Natural killer cell (primary cell): ENCODE measurements at places on chromosomes 2 and 18. TPM values are rescaled to one million over a fixed set of nuclear protein-coding genes. Genes with fewer than 3 reads are reported as not detected.

GRCh38 chr2:96106991-96107707, 9.2 kb downstream of the ADRA2B start:
- DNase-seq: no peak
- H3K4me1 ChIP-seq: no peaks in the 10 kb centered on the region
- no peaks in the 10 kb centered on the region for H3K27me3 ChIP-seq
- no peaks in the 10 kb centered on the region for H3K36me3 ChIP-seq

- no peak overlapping the region for H3K4me3 ChIP-seq
- DNase-seq: no peak
- H3K27ac ChIP-seq: no peak overlapping the region
- peaks cover 35% of the 10 kb centered on the region for H3K4me1 ChIP-seq
- H3K36me3 ChIP-seq: no peaks in the 10 kb centered on the region
- H3K27me3 ChIP-seq: no peaks in the 10 kb centered on the region
Observed at GRCh38 chr2:62334009-62334408, 138.1 kb downstream of the B3GNT2 start.

DNA sequence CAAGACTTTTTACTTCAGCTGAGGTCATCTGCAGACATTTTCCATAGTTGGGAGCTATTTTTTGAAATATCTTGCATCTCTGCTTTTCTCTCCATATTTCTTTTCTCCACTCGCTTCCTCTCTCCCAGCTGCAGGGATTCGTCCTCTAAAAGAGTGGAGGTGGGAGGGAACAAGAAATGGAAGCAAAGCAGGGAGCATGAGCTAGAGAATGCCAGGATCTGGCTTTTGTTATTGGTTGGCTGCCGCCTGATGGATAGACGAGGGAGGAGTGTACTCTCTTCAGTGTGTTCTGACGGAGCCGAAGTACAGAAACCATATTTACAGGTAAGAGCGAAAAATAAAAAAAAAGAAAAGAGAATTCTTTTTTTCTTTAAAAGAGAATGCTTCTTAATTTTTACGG, at the start of gene CSRNP3:
Gene CSRNP3, plus strand, starts transcription at position 282 of the 400 bp plus-strand sequence. CDS start 125,368 bp downstream, outside the sequence.
- H3K27me3 ChIP-seq: no peaks in the 10 kb centered on the region
- no peaks in the 10 kb centered on the region for H3K4me1 ChIP-seq
- no peak for DNase-seq
- H3K4me3 ChIP-seq: no peak within 1 kb of the TSS
- H3K36me3 ChIP-seq: no peaks in the 10 kb centered on the region

- no peaks in the 10 kb centered on the region for H3K4me1 ChIP-seq
- no peak overlapping the region for H3K27ac ChIP-seq
- no peak for DNase-seq
- no peaks in the 10 kb centered on the region for H3K27me3 ChIP-seq
- no peak overlapping the region for H3K4me3 ChIP-seq
Observed at GRCh38 chr2:159941729-159942128, 120.7 kb downstream of the PLA2R1 start.

GRCh38 chr2:171320208-171320621, 113.6 kb downstream of the METTL8 start:
- H3K27me3 ChIP-seq: no peaks in the 10 kb centered on the region
- no peak overlapping the region for H3K4me3 ChIP-seq
- H3K36me3 ChIP-seq: no peaks in the 10 kb centered on the region
- no peak for DNase-seq
- no peaks in the 10 kb centered on the region for H3K4me1 ChIP-seq

CYTIP gene
- total RNA-seq: 357 TPM

GPAT2 gene
- total RNA-seq: 2.3 TPM

DNA sequence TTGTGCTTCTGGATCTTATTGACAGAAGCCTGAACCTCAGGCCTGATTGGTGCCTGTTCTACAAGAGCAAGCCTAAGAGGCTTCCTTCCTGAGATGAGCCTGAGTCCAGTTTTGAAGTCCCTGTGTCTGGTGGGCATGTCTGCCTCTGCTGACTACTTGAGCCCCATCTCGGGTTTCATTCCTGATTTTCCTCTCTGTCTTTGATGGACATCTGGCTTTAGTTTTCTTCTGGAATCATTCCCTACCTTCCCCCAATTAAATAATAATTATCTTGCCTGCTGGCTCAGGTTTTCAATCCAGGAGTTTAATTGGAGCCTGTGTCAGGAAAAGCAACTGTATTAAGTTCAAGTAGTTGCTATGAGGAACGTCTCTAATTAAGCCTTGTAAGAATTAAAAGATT, 135.5 kb upstream of the MC4R start:
- no peak overlapping the region for H3K27ac ChIP-seq
- no peaks in the 10 kb centered on the region for H3K36me3 ChIP-seq
- H3K4me1 ChIP-seq: no peaks in the 10 kb centered on the region
- no peak for DNase-seq
- no peak overlapping the region for H3K4me3 ChIP-seq
- H3K27me3 ChIP-seq: no peaks in the 10 kb centered on the region

DNA sequence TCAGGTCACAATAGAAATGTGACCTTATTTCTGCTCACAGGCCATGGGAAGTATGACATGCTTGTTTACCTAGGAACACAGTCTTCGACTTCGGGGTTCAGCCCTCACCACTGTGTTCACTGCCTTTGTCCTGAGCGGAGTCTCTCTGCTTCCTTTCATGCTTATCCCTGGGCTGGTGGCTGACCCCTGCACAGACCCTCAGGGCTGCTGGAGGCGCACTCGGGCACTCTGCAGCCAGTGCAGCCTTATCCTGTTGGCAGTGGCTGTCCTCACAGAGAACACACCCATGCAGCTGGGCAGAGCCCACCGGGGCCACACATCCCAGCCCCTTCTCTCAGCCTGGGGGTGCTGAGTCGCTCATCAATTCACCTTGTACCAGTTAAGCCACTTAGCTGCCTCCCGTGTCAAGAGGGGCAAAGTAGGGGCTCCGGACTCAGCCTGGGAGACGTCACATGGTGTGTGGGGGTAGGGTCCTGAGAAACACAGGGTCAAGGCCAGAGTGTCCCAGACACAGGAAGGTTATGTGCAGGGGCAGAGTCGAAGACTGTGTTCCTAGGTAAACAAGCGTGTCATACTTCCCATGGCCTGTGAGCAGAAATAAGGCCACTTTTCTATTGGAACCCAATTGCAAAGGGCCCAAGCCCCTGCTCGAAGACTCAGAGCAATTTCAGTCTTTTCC, 107.5 kb downstream of the FAM210A start:
- H3K4me3 ChIP-seq: no peak overlapping the region
- no peak overlapping the region for H3K27ac ChIP-seq
- H3K36me3 ChIP-seq: peaks cover 8% of the 10 kb centered on the region
- DNase-seq: no peak
- H3K4me1 ChIP-seq: peaks cover 25% of the 10 kb centered on the region
- peaks cover 7% of the 10 kb centered on the region for H3K27me3 ChIP-seq

DNA sequence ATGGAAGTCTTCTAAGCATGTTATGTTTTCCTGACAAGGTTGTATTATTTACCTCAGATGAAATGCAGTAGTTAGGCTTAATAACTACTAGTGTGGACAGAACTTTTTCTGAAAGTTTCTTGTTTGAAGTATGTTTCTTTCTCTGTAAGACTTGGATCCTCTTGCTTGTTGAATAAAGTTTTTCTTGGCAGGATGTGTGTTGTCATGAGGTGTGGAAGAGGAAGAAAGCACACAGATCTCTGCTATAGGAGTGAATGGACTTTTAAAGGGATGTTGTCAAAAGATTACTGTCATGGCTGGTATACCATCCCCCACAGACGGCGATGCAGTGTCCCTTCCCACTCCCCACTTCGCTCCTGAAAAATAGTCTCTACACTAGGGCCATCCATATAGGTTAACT, 2.6 kb downstream of the CAB39 start:
- DNase-seq: peak; percentile 37
- H3K27ac ChIP-seq: peak overlapping the region; percentile 1
- no peak overlapping the region for H3K4me3 ChIP-seq
- H3K4me1 ChIP-seq: peaks cover 41% of the 10 kb centered on the region
- H3K27me3 ChIP-seq: no peaks in the 10 kb centered on the region

ANKRD62 gene
- not detected for total RNA-seq

GRCh38 chr2:174951745-174952144, 53.4 kb downstream of the CHN1 start:
- DNase-seq: no peak
- no peak overlapping the region for H3K27ac ChIP-seq
- H3K27me3 ChIP-seq: peaks cover 2% of the 10 kb centered on the region
- no peaks in the 10 kb centered on the region for H3K4me1 ChIP-seq
- H3K36me3 ChIP-seq: no peaks in the 10 kb centered on the region

DNA sequence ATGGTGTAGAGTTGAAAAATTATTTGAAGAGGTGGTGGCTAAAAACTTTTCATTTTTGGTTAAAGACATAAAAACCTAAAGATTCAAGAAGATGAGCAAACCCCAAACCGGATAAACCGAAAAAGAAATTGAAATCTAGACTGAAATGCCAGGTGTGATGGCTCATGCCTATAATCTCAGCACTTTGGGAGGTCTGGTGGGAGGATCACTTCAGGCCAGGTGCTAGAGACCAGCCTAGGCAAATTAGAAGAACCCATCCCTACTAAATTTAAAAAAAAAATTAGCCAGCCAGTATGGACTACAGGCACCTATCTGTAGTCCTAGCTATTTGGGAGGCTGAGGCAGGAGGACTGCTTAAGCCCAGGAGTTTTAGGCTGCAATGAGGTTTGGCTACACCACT, 126.9 kb downstream of the BAZ2B start:
- DNase-seq: no peak
- no peaks in the 10 kb centered on the region for H3K4me1 ChIP-seq
- no peak overlapping the region for H3K4me3 ChIP-seq
- H3K36me3 ChIP-seq: no peaks in the 10 kb centered on the region

GRCh38 chr2:200968735-200969134, 5.3 kb upstream of the ORC2 start:
- H3K4me1 ChIP-seq: no peaks in the 10 kb centered on the region
- no peak overlapping the region for H3K27ac ChIP-seq
- no peaks in the 10 kb centered on the region for H3K27me3 ChIP-seq
- no peaks in the 10 kb centered on the region for H3K36me3 ChIP-seq
- no peak for DNase-seq

TRIM54 gene
- 0.21 TPM for total RNA-seq

KCNG2 gene
- total RNA-seq: not detected

DNA sequence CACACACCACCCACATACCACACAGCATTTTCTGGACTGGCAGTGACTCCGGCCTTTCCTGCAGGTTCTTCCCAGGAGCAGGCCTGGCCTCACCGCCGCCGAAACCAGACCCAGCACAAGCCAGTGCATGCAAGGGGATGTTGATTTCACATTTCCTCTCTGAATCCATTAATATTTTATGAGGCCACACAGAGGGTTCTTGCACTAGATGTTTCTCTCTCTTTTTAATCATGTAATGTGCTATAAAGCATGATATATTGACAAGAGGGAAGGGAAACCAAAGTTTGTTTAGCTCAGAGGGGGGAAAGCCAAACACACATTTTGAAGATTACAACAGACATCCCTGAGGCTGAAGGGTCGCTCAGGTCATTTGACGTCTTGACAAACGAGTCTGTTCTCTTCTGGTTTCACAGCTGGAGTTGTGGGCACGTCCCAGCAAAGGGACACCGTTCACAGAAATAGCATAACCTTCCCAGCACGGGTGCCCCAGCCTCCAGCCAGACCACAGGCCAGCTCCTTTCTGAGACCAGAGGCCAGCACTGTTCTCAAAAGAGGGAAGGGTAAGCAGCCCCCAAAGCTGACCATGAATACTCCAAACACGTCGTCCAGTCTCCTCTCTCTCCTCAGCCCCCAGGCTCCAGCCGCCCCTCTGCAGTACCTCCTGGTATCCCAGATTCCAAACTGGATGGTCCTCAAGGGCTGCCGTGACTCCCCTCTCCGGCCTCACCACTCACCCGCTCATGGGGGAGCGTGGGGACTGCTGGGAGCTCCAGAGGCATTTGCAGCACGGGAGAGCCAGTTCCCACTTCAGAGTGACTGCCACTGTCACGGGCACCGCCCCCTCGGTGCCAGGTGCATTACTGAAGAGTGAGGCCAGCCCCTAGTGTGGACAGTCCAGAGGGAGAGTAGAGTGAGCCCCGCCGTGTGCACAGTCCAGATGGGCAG, 340.3 kb upstream of the SALL3 start:
- H3K27ac ChIP-seq: no peak overlapping the region
- no peaks in the 10 kb centered on the region for H3K36me3 ChIP-seq

ABCB11 gene
- 0.07 TPM for total RNA-seq

GRCh38 chr2:235611756-235612155, 117.9 kb downstream of the AGAP1 start:
- no peaks in the 10 kb centered on the region for H3K36me3 ChIP-seq
- H3K27me3 ChIP-seq: no peaks in the 10 kb centered on the region
- H3K4me1 ChIP-seq: no peaks in the 10 kb centered on the region

SOX11 gene
- total RNA-seq: not detected

- peaks cover 3% of the 10 kb centered on the region for H3K27me3 ChIP-seq
- DNase-seq: no peak
- no peaks in the 10 kb centered on the region for H3K36me3 ChIP-seq
- H3K4me1 ChIP-seq: peaks cover 23% of the 10 kb centered on the region
- H3K4me3 ChIP-seq: no peak overlapping the region
- no peak overlapping the region for H3K27ac ChIP-seq
Observed at GRCh38 chr2:12314127-12314760, 402.5 kb upstream of the TRIB2 start.

GRCh38 chr2:39095624-39096023, 25.2 kb downstream of the SOS1 start:
- no peak for DNase-seq
- H3K36me3 ChIP-seq: no peaks in the 10 kb centered on the region
- H3K4me1 ChIP-seq: peaks cover 11% of the 10 kb centered on the region
- H3K27ac ChIP-seq: no peak overlapping the region

DNA sequence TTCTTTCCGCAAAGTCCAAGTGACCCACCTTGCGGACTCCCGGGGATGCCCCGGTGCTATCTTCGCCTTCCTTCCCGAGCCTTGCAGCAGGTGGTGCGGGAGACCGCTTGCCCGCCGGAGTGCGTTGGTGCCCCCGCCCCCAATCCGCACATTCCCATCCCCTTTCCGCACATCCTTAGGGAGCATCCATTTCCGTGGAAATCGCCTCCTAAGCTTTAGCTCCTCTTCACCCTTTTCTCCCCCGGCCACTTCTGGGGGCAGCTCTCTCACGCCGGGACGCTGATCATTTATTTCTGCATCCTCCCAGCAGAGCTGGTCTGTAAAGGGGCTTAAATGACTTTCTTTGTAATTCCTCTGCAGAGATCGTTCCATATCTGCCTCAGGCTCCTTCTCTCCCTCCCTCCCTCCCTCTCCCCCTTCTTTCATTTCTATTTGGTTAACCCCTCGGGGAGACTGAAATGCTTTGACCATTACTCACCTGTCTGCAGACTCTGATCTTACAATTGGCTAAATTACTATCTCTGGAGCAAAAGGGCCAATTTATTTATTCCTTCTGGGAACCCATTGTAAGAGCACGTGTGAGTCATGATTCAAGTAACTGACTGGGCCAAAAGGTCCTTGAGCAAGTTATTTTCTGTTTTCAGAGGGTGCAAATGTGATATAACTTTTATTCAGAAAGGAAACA, 1.3 kb upstream of the LYPD1 start:
- H3K4me1 ChIP-seq: no peaks in the 10 kb centered on the region
- H3K27me3 ChIP-seq: peaks cover 7% of the 10 kb centered on the region
- no peak overlapping the region for H3K4me3 ChIP-seq
- no peak overlapping the region for H3K27ac ChIP-seq
- no peak for DNase-seq

DNA sequence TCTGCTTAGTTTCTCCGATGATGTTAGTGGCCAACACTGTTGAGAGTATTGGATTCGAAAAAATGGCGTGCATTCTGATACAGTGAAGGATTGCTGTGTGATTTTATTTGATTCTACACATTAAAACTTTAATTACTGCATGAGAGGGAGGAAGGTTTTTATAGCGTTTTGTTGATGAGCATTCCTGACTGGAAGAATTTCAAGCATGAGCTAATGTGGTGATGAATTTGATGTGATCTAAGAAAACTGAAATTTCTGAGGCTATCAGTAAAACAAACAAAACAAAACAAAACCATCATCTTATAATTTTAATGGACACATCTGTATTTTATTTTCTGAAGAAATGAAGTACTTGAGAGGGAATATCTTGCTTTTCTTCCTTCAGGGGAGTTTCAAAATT, 59.6 kb downstream of the ITGB6 start:
- H3K27me3 ChIP-seq: peaks cover 2% of the 10 kb centered on the region
- H3K4me1 ChIP-seq: no peaks in the 10 kb centered on the region
- H3K27ac ChIP-seq: no peak overlapping the region
- no peak overlapping the region for H3K4me3 ChIP-seq

USP34 gene
- total RNA-seq: 184 TPM
